ENCODE measurements at places on chromosomes 4 and X.

- DNase-seq = no peak
Observed at GRCh38 chr4:76429636-76430035, 5.4 kb upstream of the SHROOM3 start.

DNA sequence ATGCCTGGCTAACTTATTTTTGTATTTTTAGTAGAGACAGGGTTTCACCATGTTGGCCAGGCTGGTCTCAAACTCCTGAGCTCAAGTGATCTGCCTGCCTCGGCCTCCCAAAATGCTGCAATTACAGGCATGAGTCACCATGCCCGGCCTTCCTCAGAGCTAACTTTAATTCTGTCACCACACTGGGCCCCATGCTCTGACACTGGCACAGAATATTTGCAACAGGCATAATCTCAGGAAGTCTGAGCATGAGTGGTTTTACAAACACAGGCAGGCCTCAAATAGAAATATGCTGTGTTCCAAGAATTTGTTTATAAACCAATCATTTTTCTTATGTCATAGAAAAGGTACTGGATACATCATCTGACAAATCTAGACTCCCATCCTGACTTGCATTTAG is 32.7 kb upstream of the FAM9C start:
- no peak for DNase-seq

DNA sequence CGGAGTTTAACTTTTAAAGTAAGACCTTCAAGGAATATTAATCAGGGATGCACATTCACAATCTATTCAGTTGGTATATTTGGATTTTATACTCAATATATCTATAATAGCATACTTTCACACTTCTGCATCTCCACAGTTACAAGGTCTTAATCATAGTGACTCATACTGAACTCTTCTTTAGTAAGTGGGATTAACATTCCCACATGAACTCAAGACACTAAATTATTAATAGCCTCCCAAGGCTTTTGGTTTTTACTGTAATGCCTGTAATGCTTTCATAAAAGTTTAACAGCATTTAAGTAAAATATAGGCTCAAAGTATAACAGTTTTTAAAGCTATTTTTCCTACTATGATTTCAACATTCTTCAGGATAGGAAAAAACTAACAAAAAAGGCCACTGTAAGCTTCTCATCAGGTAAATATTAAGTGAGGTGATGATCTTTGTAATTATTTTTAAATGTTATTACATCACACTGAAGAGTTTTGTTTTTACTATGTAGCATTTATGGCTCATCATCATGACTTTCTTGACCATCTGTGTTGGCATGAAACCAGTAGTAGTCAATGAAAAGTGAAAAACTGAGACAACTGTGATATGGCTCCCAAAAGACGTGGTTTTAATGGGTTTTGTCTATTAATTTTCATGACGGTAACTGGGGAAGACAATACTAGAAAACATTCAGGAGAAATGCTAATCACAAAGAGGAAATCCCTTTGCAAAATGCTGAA is 91.5 kb upstream of the GALNT7 start:
- DNase-seq = no peak

DNA sequence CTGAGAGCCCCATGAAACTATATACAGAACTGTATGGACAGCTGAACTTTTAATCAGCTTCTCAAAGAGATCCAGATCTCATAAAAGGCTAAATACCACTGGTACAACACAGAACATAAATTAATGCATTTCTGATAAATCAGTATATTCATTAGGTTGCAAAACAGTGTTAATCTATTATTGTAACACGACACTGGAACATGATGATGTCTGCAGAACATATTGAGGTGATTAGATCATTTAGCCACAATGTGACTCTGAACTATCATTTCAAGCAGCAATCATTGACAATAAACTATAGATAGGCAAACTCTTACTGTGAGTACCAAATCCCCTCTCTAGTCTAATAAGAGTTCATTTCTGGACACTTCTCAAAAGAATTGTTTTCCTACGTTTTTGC is 50.3 kb downstream of the GASK1B start:
- no peak for DNase-seq

DNA sequence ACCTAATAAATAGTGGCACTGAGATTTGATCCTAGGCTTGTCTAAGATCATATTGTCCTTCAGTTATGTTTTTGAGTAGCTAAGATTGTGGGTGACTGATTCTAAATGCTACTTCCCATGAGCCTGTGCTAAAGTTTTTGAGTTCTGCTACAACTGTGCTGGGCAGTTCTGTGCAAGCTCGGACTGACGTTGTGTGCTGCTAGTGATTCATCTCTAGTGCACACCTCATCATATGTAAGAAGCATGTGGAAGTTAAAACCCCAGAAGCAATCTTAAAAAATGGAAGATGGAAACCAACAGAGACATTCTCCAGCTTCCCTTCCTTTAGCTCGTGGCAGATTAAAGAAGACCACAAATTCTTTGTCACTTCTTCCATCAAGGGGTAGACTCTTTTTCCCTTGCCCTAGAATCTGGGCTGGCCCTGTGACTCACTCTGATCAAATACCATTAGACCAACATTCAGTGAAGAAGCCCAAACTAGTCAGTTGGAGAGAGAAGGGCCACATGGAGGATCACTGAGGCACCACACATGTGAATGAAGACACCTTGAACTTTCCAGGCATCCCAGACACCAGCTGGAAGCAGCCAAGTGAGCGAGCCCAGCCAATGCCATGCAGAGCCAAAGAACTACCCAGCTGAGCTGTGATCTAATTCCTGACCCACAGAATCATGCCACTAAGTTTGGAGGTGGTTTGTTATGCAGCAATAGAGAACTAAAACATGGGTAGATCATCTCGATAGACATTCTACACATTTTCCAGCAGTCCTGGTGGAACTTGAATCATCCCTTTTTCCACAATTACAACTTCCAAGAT is 16.8 kb downstream of the ARHGAP6 start:
- no peak for DNase-seq

- no peak for DNase-seq
Observed at GRCh38 chrX:29746326-29746725, 469.0 kb upstream of the MAGEB2 start.

GRCh38 chrX:49876750-49877149 is 2.5 kb upstream of the USP27X start:
- no peak for DNase-seq

DNA sequence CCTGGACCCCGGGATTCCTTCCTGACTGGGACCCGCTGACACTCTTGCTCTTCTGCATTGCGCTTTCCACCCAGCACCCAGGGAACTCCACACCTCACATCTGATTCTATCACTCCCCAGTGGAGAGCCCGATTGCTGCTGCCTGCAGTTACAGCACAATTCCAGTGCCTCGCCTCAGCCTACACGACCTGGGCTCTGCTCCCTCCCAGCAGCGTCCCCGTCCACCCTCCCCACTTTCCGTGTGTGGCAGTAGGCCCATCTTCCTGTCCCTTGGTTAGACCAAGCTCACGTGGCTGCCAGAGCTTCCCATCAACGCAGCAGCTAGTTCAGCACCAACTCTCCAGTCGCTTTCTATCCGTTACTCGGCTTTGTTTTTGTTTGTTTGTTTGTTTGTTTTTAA is 66.6 kb upstream of the SORBS2 start:
- DNase-seq = no peak

GRCh38 chr4:70505151-70505748 is 13.1 kb upstream of the AMTN start:
- no peak for DNase-seq

DNA sequence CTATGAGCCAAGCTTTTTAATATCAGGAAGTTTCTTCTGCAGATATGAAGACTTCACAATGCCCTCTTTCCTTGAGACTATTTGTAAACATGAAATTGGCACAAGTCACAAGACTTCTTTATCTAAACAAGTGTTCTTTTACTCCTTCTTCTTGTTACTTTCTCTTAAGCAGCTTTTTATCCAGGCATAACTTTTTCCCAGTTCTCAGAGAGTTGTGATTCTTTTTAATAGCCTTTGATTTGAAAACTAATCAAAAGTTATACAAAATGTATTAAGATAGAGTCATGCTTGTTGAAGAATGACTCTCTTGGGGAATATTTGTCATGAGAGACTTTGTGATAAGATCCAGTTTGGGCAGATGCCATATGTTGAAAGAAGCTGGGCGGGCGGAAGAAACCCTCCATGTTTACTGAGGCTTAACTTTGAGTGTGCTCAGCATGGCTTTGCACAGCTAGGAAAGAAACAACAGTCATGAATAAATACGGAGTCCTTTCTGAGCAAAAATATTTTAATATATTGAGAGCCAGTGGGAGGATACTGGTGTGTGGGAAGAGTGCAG is 39.3 kb downstream of the SYTL5 start:
- DNase-seq = no peak

DNA sequence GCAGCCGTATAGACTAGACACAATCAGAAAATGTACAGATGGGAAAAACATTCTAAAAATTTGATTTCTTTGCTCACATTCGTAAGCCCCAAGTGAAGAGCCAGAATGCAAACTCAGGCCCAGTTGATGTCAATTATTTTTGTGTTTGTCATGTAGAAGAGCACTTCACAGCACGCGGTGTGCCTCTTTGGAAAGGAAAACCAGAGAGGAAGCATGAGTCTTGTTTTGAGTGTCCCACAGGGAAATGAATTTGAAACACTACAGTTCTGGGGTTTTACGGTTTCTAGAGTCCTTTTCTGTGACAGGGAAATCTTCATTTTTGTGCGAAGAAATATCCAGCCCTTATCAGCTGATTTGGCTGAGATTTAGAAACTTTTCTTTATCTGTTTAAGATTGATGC is 554.6 kb upstream of the BOD1L1 start:
- DNase-seq = no peak

DNA sequence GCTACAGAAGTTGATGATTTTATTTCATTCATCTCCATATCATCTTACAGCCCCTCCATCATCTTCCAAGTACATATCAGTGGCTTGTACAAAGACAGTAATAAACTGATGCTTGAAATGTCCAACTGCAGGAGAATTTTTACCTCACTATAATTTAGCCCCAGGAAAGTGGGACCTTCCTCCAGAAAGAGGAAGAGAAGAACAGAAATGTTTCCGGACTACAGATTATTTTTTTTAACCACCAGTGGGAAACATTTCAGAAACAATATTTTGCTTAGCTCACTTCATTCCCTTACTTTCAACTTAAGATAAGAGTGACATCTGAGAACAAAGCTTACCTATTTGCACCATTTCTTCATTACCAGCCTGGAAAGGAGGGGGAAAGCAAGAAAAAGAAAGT is 2.0 kb downstream of the ADAMTS3 start:
- no peak for DNase-seq

DNA sequence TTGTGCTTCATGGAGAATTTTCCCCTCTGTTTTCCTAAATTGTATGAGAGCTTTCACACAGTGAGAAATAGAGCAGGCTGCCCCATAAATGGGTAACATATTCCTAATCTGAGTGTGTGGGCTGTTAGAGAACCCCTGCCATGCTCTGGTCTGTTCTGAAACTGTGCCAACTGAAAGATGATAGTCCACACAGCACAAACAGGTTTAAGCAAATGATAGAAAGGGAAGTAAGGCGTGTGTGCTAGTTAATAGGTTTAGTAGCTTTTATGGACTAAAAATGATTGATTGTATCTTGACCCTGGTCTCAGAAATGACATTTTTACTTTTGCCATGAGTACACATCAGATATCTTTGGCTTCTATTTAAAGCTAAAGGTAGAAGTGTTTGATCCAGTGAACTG is 106.2 kb downstream of the PRRG1 start:
- no peak for DNase-seq

GRCh38 chr4:41611881-41612871 is 74.2 kb downstream of the LIMCH1 start:
- no peak for DNase-seq
